AML-193 (cell line): ENCODE measurements at places on chromosomes 6 and 20.

GRCh38 chr6:43033496-43034189 lies 12.2 kb downstream of the RRP36 start:
- DNase-seq, result no peak

- DNase-seq, result no peak
These were observed 14.0 kb downstream of the PPARD start for GRCh38 chr6:35356391-35356790.

GRCh38 chr6:5138995-5139827 lies 54.1 kb downstream of the PPP1R3G start:
- DNase-seq, result no peak

- no peak for DNase-seq
These were observed 32.1 kb upstream of the JAG1 start for GRCh38 chr20:10705801-10706459.

GRCh38 chr20:23606652-23607049 lies 934 bp upstream of the CST9 start:
- peak; percentile 27 for DNase-seq

DNA sequence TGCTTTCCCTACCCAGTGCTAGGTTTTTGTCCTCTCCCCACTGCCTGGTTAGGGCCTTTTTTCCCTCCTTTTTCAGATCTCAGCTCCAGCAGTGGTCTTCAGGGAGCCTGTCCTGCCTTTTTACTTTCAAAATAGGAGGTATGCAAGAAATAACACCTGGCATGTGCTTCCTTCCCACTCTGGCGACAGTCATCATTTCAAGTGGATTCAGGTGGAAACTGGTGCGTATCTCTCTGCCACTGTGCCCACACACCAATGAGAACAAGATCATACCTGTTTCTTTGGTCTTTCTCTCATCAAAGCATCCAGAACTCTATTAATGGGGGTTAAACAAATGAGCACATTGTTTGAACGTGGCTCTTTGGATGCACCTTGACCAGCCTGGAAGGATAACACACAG lies 95.7 kb upstream of the GGTLC1 start:
- DNase-seq, result no peak

- DNase-seq, result no peak
These were observed 11.0 kb downstream of the TBPL1 start for GRCh38 chr6:133964052-133964451.

DNA sequence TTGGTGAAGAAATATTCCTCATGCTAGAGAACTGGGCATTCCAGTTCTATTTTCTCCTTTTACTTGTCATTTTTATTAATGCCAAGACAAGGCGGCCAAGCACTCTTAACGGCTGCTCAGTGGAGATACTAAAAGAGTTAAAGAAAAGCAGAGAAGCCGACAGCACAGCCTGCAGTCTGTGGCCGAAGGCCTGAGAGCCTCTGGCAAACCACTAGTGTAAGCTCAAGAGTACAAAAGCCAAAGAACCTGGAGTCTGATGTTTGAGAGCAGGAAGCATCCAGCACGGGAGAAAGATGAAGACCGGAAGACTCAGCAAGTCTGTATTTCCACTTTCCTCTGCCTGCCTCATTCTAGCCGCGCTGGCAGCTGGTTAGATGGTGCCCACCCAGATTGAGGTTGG lies 167.1 kb upstream of the FUT9 start:
- no peak for DNase-seq

DNA sequence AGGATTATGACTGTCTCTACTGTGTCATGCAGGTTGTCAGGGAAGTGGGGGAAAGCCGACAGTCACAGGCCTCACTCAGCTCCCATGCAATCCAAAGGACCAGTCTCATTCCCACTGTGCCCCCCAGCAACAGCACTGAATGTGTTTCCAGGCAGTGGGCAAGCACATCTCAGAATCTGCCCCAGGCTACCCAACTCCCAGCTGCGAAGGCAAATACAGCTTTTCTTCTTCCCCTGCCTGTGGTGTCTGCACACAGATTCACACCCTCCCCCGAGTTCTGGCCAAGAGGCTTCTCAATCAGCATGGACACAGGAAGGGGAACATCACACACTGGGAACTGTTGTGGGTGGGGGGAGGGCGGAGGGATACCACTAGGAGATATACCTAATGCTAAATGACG lies 75.3 kb downstream of the SNAP91 start:
- DNase-seq, result no peak

DNA sequence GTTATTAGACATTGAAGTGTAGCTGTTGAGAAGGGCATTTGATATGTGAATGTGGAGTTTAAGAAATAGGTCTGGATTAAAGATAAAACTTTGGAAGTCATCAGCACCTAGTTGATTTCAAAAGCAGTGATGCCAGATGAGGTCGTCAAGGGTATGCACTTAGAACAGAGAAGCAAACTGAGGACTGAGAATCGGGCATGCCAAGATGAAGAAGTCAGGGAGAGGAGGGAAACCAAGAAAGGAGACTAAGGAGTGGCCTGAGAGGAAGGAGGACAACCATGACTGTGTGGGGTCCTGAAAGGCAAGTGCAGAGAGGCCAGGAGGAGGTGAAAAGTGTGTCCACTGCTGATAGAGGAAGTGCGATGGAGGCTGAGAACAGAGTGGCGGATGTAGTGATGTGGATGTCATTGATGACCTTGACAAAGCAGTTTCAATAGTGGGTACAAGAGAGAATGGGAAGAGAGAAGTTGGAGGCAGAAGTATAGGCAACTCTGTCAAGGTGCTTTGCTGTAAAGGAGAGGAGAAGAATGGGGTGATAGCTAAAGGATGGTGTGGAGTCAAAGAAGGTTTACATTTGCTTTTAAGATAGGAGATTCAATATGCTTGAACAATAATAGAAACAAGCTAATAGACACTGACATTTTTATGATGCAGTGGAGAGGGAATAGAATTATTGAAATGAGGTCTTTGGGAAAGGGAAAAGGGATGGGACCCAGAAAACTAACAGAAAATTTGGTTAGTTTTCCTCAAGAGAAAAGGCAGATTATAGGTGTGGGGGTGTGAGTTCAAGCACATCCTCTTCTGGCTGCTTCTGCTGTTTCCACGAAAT lies 139.7 kb upstream of the TMEM170B start:
- DNase-seq, result no peak

GRCh38 chr20:23520185-23520584 lies 29.3 kb downstream of the CST8 start:
- DNase-seq, result no peak

DNA sequence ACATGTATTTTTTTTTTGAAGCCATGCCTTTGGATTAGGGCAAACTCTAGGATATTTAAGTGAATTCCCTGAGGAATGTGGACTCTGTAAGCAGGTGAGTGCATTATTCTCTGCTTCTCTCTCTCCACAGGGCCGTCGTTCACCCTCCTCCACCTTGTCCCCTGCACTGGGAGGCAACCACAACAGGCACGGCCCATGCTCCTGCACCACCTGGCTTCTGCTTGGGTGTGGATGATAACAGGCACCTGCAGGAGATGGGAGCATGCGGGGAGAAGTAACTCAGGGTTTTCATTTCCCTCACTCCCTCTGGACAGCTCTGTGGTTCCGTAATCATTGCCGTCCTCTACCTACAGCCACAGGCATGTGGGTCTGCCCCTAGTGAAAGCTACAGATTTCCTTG lies 43.4 kb downstream of the HLA-C start:
- DNase-seq, result no peak

- DNase-seq, result no peak
These were observed 66.5 kb upstream of the IER3 start for GRCh38 chr6:30810813-30811339.

DNA sequence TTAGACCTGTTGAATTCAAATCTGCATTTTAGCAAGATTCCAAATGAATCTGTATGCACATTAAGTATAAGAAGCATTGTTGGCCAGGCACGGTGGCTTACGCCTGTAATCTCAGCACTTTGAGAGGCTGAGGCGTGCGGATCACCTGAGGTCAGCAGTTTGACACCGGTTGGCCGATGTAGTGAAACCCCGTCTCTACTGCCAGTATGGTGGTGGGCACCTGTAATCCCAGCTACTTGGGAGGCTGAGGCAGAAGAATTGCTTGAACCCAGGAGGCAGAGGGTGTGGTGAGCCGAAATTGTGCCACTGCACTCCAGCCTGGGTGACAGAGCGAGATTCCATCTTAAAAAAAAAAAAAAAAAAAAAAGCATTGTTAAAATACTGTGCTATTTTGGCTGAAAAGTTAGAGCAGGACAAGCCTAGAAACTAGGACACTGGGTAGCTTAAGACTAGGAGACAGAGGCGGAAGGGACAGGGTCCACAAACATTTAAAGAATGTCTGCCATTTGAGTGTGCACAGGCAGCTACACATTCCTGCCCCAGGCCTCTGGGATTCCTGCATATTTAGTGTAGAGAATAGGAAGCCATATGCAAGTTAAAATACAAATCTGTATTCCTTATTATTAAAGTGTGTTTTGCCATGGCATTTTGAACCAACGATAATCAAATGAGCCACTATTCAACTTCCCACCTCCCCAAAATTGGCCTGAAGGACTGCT lies 45.1 kb upstream of the EEF1A1 start:
- no peak for DNase-seq

GRCh38 chr6:22784601-22785410 lies 215.4 kb downstream of the HDGFL1 start:
- no peak for DNase-seq

DNA sequence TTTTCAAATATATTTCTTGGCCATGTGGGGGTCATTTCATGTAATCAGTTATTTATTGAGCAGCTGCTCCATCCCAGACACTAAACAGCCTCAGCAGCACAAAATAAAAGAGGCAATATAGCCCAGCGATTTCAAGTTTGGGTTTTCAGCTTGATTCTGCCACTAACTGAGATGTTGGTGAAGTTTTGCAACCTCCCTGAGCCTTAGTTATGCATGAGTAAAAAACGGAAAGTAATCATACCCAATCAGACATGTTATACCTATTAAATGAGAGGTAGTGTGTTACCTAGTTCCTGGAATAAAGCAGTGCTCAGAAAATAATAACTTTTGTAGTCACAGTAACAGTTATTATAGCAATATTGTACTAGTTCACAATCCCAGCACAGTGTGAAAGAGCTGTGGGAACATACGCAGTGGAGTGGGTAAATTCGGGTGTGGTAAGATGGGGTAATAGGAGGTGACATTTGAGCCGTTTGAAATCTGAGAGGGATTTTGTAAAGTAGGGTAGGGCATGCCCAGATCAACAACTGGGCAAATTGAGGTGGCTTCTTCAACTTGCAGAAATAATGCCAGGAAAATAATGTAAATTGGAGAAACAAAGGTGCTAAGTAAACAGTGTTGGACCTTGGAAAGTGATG lies 1.5 kb downstream of the SLC9A8 start:
- DNase-seq, result no peak

DNA sequence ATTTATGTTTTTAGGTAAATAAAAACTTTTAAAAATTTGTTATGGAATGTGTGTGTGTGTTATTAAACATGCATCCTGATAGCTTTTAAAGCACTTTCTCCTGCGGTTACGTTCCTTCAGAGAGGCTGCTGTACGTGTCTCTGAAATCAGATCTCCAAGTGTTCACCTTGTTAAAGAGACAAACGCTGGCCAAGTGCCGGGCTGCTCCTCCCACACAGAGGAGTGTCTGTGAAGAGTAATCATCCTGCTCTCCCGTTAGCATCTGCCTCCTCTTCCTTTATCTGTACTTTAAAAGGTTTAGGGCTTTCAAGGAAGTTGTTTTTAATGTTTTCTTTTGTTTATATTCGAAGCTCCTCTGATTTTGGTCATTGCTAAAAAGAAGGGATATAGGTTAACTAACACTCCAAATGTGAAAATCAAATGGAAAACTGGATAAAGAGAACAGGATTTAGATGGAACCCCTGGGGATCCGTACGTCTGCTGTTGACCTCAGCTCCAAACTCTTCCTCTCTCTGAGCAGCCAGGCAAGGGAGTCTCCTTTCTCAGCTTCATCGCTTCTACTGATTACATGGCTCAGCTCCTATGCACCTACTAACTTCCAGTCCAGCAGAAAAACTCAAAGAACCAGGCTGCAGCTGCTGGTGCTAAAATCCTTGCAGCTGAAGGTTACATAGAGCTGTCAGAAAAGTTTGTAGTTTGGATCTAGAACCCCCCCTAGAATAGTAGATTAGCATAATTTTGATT lies 20.0 kb downstream of the IRF4 start:
- DNase-seq, result no peak

DNA sequence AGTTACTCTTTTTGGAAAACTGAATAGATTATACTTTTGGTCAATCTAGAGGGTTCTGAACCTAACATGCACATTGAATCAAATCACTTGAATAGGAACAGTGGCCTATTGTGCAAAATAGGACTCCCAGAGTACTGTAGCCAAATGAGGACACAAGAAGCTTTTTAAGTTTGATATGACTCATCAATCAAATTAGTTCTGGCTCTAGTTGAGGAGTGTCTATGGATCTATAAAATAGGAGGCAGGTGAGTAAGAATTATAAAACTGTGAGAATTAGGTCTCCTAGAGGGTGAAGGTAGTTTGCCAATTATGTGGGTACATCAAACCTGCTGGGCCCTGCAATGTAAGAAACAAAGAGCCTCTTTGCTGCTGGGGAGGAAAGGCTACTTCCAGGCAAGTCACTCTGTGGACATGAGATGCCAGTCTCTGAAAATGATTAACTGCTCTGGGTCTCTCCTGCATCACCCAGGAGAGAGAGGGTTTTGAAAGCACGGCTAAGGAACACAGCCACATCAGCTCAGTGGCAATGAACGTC lies 112.3 kb downstream of the RCAN2 start:
- no peak for DNase-seq
